ENCODE measurements at places on chromosomes 6 and 20.

- DNase-seq, result no peak
- H3K27me3 ChIP-seq, result peaks cover 13% of the 10 kb centered on the region
- no peak overlapping the region for H3K4me3 ChIP-seq
- no peak overlapping the region for H3K27ac ChIP-seq
- no peaks in the 10 kb centered on the region for H3K36me3 ChIP-seq
Measured at GRCh38 chr6:145090801-145091585, 644.3 kb downstream of the EPM2A start.

DNA sequence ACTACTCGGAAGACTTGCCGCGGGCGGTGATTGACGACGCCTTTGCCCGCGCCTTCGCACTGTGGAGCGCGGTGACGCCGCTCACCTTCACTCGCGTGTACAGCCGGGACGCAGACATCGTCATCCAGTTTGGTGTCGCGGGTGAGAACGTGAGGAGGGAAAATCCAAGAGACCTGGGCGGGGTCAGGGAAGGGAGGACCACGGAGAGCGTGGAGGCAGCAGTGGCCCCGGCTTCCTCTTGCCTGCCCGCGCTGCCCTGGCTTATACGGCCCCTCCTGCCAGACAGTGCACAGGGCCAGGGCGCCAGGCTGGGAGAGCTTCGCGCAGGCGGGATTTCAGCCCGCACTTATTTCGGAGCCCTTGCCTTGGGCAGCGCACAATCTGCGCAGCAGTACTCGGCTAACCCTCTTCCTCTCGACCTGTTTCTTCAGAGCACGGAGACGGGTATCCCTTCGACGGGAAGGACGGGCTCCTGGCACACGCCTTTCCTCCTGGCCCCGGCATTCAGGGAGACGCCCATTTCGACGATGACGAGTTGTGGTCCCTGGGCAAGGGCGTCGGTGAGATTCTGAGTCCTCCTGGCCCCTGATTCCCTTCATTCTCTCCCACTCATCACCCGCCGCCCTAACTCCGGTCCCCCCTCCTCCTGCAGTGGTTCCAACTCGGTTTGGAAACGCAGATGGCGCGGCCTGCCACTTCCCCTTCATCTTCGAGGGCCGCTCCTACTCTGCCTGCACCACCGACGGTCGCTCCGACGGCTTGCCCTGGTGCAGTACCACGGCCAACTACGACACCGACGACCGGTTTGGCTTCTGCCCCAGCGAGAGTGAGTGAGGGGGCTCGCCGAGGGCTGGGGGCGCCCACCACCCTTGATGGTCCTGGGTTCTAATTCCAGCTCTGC is 2.0 kb downstream of the MMP9 start:
- peak overlapping the region; percentile 37 for H3K4me3 ChIP-seq
- no peak overlapping the region for H3K27ac ChIP-seq
- peaks cover 60% of the 10 kb centered on the region for H3K4me1 ChIP-seq
- H3K27me3 ChIP-seq, result peaks cover 69% of the 10 kb centered on the region

- no peak overlapping the region for H3K27ac ChIP-seq
- no peak for DNase-seq
- H3K36me3 ChIP-seq, result no peaks in the 10 kb centered on the region
- H3K4me1 ChIP-seq, result no peaks in the 10 kb centered on the region
Measured at GRCh38 chr20:19875376-19876221, 117.5 kb downstream of the RIN2 start.

GRCh38 chr20:63568170-63568981 is 5.7 kb downstream of the HELZ2 start:
- H3K27ac ChIP-seq, result no peak overlapping the region
- no peak for DNase-seq
- no peaks in the 10 kb centered on the region for H3K27me3 ChIP-seq

- no peak overlapping the region for H3K27ac ChIP-seq
- H3K36me3 ChIP-seq, result no peaks in the 10 kb centered on the region
- H3K27me3 ChIP-seq, result no peaks in the 10 kb centered on the region
- H3K4me3 ChIP-seq, result no peak overlapping the region
- DNase-seq, result no peak
- H3K4me1 ChIP-seq, result no peaks in the 10 kb centered on the region
Measured at GRCh38 chr6:141734071-141734840, 398.5 kb upstream of the GJE1 start.

GRCh38 chr6:30820193-30820592 is 64.1 kb upstream of the DDR1 start:
- no peak overlapping the region for H3K4me3 ChIP-seq
- H3K36me3 ChIP-seq, result peaks cover 72% of the 10 kb centered on the region
- DNase-seq, result no peak
- H3K27me3 ChIP-seq, result no peaks in the 10 kb centered on the region
- peaks cover 81% of the 10 kb centered on the region for H3K4me1 ChIP-seq
- peak overlapping the region; percentile 100 for H3K27ac ChIP-seq

- H3K4me3 ChIP-seq, result no peak overlapping the region
- H3K36me3 ChIP-seq, result peaks cover 3% of the 10 kb centered on the region
- peaks cover 16% of the 10 kb centered on the region for H3K4me1 ChIP-seq
- H3K27me3 ChIP-seq, result no peaks in the 10 kb centered on the region
- no peak for DNase-seq
Measured at GRCh38 chr6:43334466-43335095, 26.0 kb upstream of the CRIP3 start.

GRCh38 chr6:47789553-47789952 is 7.7 kb downstream of the OPN5 start:
- peaks cover 2% of the 10 kb centered on the region for H3K4me1 ChIP-seq
- H3K27ac ChIP-seq, result no peak overlapping the region
- H3K36me3 ChIP-seq, result no peaks in the 10 kb centered on the region

DNA sequence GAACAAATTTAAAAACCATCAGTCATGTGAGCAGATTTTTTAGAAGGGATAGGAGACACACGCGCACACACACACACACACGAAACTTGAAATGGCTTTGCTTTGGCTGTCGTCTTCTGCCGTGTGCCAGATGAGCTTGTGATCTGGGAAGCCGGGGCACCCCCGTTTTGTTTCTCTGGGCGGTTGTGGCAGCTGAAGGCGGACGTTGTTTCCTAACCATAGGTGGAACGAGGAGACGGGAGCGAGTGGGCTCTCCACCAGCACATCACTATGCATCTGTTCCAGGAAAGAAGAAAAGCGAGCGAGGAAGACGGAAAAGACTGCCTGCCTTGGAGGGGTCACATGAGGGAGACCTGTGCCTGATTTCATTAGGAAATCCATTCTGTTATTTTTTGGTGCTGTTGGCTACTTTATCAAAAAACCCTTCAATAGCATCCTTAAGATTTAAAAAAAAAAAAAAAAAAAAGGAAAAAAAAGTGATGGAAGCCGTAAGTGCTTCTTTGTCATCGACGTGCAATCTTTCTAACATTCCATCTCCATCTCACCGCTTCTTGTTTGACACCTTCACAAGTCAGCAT is 142.1 kb downstream of the DTNBP1 start:
- H3K4me1 ChIP-seq, result peaks cover 13% of the 10 kb centered on the region
- peaks cover 58% of the 10 kb centered on the region for H3K36me3 ChIP-seq
- no peak for DNase-seq
- peak overlapping the region; percentile 55 for H3K27ac ChIP-seq
- H3K27me3 ChIP-seq, result no peaks in the 10 kb centered on the region

- H3K27ac ChIP-seq, result no peak overlapping the region
- no peaks in the 10 kb centered on the region for H3K36me3 ChIP-seq
- no peak overlapping the region for H3K4me3 ChIP-seq
- H3K27me3 ChIP-seq, result peaks cover 7% of the 10 kb centered on the region
- DNase-seq, result no peak
Measured at GRCh38 chr20:59062081-59062480, 19.5 kb upstream of the PRELID3B start.

DNA sequence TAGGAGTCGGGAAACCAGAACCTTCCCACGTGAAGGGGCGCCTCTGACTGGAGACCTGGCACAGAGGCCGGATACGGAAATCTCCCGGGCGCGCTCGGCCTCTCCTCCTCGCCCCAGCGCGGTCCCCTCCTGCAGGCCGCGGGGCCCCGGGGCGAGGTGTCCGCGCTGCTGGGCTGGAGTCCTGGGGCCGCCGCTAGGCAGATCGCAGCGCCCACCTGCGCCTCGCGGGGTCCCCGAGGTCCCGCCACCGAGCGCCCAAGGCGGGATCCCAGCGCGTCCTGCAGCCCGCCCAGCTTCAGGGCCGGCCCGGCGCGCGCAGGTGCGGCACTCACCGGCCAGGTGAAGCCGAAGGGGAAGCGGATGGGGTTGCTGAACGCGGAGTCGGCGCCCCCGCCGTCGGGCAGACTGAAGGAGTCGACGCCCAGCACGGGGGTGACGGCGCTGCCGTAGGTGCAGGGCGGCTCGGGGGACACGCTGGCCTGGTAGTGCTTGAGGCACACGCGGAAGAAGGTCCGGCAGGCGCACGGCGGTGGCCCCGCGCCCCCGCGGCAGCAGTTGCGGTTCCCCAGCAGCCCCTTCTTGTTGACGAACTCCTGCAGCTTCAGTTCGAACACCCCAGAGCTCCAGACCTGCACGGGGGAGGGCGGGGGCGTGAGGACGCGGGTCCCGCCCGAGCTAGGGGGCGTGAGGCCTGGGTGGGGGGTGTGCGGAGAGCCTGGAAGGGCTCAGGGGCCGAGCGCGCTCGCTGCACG is 1.5 kb downstream of the DLL1 start:
- peaks cover 30% of the 10 kb centered on the region for H3K27me3 ChIP-seq
- H3K36me3 ChIP-seq, result peaks cover 2% of the 10 kb centered on the region
- H3K4me3 ChIP-seq, result peak overlapping the region; percentile 79
- H3K27ac ChIP-seq, result peak overlapping the region; percentile 78
- H3K4me1 ChIP-seq, result peaks cover 32% of the 10 kb centered on the region

GRCh38 chr20:56359212-56360132 is 698 bp downstream of the FAM210B start:
- H3K27ac ChIP-seq, result peak overlapping the region; percentile 57
- H3K36me3 ChIP-seq, result no peaks in the 10 kb centered on the region
- peak overlapping the region; percentile 81 for H3K4me3 ChIP-seq

DNA sequence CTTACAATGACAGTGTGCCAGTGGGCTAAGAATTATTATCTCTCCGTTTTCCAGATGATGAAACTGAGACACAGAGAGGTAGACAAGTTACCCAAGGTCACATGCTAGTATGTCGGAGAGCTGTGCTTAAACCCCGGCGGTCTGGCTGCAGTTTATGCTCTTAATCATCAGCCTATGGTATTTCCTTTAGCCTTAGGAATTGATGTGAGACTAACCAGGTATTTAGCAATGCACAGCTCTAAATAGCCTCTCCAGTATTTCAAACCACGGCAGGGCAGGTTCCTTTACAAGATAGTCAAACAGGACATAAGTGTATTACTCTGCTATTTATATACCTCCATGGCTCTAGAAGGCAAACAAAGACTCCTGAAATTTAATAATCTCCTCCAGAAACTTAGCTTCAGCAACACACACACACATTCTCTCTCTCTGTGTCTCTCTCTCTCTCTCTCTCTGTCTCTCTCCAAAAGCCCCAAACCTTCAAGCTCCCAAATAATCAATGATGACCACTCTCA is 142.0 kb upstream of the ZNF217 start:
- H3K36me3 ChIP-seq, result no peaks in the 10 kb centered on the region
- peaks cover 45% of the 10 kb centered on the region for H3K4me1 ChIP-seq
- H3K4me3 ChIP-seq, result no peak overlapping the region
- DNase-seq, result no peak
- peak overlapping the region; percentile 23 for H3K27ac ChIP-seq

GRCh38 chr20:13863244-13863643 is 78.4 kb downstream of the NDUFAF5 start:
- no peaks in the 10 kb centered on the region for H3K4me1 ChIP-seq
- DNase-seq, result no peak
- H3K4me3 ChIP-seq, result no peak overlapping the region
- no peaks in the 10 kb centered on the region for H3K36me3 ChIP-seq
- no peak overlapping the region for H3K27ac ChIP-seq

GRCh38 chr6:163243692-163244589 is 170.6 kb upstream of the QKI start:
- no peak for DNase-seq
- H3K4me3 ChIP-seq, result no peak overlapping the region
- no peaks in the 10 kb centered on the region for H3K4me1 ChIP-seq
- H3K27ac ChIP-seq, result no peak overlapping the region
- H3K36me3 ChIP-seq, result no peaks in the 10 kb centered on the region
- H3K27me3 ChIP-seq, result peaks cover 8% of the 10 kb centered on the region

DNA sequence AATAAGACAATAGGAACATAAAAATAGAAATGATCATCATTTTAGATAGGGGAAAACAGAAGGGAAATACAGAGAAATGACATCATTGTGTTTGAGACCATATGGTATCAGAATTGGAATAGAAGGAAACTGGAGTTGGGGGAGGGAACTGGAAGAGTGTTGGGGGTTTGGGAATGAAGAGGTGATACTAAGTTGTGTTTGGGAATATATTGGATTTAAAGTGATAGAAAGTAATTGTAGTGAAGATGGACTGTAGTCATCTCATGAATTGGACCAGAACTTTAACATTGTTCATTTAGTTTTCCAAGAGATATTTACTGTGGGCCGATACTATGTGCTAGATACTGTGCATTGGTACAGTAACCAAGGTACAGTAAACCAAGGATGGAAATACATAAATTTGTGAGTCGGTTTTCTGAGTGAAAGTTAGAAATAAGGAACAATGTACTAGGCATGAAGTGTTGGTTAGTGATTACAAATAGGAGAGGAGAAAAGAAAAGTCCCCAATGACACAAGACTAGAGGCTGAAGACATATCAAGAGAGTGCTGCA is 32.3 kb downstream of the KCNQ5 start:
- H3K4me3 ChIP-seq, result no peak overlapping the region
- H3K27ac ChIP-seq, result no peak overlapping the region
- H3K4me1 ChIP-seq, result peaks cover 25% of the 10 kb centered on the region
- no peaks in the 10 kb centered on the region for H3K27me3 ChIP-seq

DNA sequence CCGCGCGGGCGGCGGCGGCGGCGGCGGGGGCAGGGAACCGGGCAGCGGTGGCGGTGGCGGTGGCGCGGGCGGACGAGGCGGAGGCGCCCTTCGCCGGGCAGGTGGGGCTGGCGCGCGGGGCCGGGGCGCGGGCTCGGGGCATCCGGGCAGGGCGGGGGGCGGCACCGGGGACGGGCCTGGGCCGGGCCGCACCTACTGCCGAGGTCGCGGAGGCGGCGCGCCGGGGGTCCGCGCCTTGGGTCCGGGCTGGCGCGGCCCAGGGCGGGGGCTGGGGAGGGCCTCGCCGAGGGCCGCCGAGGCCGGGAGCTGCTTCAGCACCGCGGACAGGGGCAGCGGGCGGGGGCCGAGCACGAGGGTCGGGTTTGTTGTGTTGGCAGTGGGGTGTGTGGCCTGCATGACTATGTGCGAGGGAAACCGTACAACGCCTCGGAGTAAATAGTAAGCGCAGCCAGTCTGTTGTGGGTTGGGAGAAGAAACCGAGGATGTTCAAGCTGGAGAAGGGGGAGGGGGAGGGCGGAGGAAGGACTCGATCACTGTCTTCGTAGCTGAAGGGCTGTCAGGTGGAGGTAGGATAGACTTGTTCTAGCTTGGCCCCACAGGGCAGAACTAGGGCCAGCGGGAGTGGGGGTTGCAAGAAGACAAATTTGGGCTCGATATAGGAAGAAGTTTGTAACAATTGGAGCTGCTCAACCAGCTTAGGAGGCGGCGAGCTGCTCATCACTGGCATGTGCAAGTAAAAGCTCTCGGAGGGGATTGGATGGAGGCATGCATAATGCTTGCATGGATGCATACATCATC is 593 bp downstream of the MMP24 start:
- H3K27ac ChIP-seq, result no peak overlapping the region
- DNase-seq, result peak; percentile 59
- H3K4me1 ChIP-seq, result peaks cover 3% of the 10 kb centered on the region
- peaks cover 23% of the 10 kb centered on the region for H3K27me3 ChIP-seq

- peaks cover 47% of the 10 kb centered on the region for H3K36me3 ChIP-seq
- peaks cover 61% of the 10 kb centered on the region for H3K4me1 ChIP-seq
- H3K27me3 ChIP-seq, result no peaks in the 10 kb centered on the region
- H3K27ac ChIP-seq, result peak overlapping the region; percentile 27
- DNase-seq, result no peak
Measured at GRCh38 chr20:1121429-1121828, 3.0 kb downstream of the PSMF1 start.

- no peak overlapping the region for H3K4me3 ChIP-seq
- no peak for DNase-seq
- H3K36me3 ChIP-seq, result no peaks in the 10 kb centered on the region
- no peaks in the 10 kb centered on the region for H3K4me1 ChIP-seq
- peaks cover 2% of the 10 kb centered on the region for H3K27me3 ChIP-seq
- H3K27ac ChIP-seq, result no peak overlapping the region
Measured at GRCh38 chr6:79167931-79168694, 66.4 kb downstream of the HMGN3 start.

Measured in activated CD8-positive, alpha-beta T cell treated with anti-CD3 and anti-CD28 coated beads for 36 hours (primary cell).